Endothelial cell (in vitro differentiated cells): ENCODE measurements at places on chromosomes 5 and 9. TPM values are rescaled to one million over a fixed set of nuclear protein-coding genes. Genes with fewer than 3 reads are reported as not detected.

GRCh38 chr5:40376566-40376965 lies 303.1 kb upstream of the PTGER4 start:
- H3K27me3 ChIP-seq: no peaks in the 10 kb centered on the region
- H3K27ac ChIP-seq: no peak overlapping the region
- no peak overlapping the region for H3K4me3 ChIP-seq
- no peaks in the 10 kb centered on the region for H3K4me1 ChIP-seq
- H3K36me3 ChIP-seq: no peaks in the 10 kb centered on the region

GRCh38 chr5:74670396-74671038 lies 14.5 kb upstream of the HEXB start:
- H3K27me3 ChIP-seq: peaks cover 2% of the 10 kb centered on the region
- H3K36me3 ChIP-seq: no peaks in the 10 kb centered on the region
- no peak overlapping the region for H3K27ac ChIP-seq

Gene ENHO
- 4.1 TPM for total RNA-seq

DNA sequence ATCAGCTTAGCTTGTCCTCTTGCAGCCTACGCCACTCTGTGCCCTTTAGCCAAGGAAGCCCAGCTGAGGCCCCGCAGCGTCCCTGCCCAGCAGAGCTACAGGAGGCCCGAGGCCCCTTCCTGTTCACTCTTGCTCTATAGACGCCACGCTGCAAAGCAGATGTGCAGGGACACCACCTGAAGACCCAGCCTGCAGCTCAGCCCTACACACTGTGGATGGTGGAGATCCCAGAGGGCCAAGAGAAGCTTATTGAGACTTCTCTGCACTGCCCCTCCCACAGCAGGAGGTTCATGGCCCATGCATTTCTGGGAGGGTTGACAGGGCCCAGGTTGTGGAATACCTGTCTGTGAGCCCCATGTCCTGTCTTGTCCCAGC lies 33.6 kb downstream of the IRF1 start:
- no peak overlapping the region for H3K4me3 ChIP-seq
- H3K4me1 ChIP-seq: peaks cover 21% of the 10 kb centered on the region
- DNase-seq: no peak
- H3K36me3 ChIP-seq: peaks cover 4% of the 10 kb centered on the region

Gene SH3TC2
- 0.13 TPM for total RNA-seq

GRCh38 chr5:153745778-153746395 lies 255.4 kb downstream of the GRIA1 start:
- H3K4me3 ChIP-seq: no peak overlapping the region
- peaks cover 5% of the 10 kb centered on the region for H3K27me3 ChIP-seq
- peaks cover 9% of the 10 kb centered on the region for H3K36me3 ChIP-seq
- DNase-seq: peak; percentile 16

DNA sequence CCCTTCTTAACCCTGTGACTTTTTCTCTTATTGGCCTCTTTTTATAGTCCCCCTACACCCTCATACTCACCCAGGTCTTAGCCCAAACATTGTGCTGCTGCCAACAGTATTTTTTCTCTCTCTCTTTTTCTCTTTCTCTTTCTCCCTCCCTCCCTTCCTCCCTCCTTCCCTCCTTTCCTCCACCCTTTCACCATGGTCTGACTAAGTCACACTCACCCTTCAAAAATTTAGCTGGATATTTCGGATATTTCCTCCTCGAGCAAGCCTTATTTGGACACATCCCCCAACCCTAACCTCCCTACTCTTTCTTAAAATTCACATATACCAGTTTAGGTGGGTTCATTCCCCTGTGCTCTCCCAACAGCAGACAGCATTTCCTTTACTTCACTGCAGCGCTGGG lies 64.7 kb downstream of the FGF1 start:
- peaks cover 1% of the 10 kb centered on the region for H3K27me3 ChIP-seq
- no peak overlapping the region for H3K27ac ChIP-seq
- peaks cover 20% of the 10 kb centered on the region for H3K4me1 ChIP-seq
- H3K4me3 ChIP-seq: no peak overlapping the region

Gene SPATA31A6
- not detected for total RNA-seq

Gene NR5A1
- total RNA-seq: 1.2 TPM

DNA sequence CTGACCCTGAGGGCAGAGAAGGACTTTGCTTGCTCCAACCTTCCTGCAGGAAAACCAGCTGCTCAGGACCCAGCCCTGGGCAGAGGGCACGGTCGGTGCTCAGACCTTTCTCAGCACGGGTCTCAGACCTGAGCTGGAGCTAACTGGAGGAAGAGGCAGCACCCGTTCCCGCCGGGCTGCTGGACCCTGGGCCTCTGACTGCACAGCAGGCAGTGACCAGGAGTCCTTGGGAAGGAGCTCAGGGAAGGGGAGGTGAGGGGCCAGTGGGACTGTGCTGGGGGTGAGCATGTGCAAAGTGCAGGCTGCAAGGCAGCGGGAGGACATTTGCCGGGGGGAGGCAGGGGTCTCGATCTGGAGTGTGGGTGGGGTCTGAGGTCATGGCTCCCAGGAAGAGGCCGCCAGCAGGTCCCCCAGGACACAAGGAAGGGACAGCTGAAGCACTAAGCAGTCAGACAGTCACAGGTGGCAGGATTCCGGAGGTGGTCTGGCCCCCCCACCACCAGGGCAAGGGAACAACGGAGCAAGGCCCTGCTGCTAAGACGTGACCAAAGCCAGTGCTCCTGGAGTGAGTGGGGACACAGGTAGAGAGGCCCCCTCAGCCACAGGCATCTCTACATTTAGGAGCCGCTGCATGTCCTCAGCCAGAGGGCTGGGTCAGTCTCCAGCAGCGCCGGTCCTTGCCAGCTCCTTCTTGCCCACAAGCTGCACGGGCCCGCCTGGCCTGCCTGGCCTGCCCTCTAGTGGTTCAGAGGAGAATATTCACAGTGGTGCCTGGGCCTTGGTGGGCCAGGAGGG lies 4.8 kb upstream of the DPM2 start:
- H3K4me1 ChIP-seq: peaks cover 5% of the 10 kb centered on the region
- peak overlapping the region; percentile 20 for H3K27ac ChIP-seq
- peak; percentile 77 for DNase-seq
- H3K36me3 ChIP-seq: no peaks in the 10 kb centered on the region
- peaks cover 12% of the 10 kb centered on the region for H3K27me3 ChIP-seq
